Hindlimb muscle (tissue), 1 donor: ENCODE measurements at places on chromosomes 2 and 18.

DNA sequence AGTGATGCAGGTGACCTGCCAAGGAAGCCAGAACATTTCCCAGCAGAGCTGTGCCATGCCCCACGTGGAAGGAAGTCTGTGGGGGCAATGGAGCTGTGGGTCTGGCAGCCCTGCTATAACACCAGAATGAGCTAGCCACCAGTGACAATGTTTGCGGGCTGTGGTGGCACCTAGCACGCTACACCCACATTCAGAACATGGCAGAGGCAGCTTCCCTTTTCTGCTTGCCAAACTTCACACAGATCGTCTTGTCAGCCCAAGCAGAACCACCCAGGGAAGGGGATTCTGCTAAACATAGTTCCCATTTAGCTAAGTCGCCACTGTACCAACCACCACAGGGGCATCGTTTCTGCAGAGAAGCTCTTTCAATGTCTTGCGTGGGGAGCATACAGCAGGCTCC lies 27.0 kb upstream of the CCDC93 start:
- no peak for DNase-seq

GRCh38 chr2:128198656-128199055 lies 107.7 kb downstream of the UGGT1 start:
- no peak for DNase-seq

DNA sequence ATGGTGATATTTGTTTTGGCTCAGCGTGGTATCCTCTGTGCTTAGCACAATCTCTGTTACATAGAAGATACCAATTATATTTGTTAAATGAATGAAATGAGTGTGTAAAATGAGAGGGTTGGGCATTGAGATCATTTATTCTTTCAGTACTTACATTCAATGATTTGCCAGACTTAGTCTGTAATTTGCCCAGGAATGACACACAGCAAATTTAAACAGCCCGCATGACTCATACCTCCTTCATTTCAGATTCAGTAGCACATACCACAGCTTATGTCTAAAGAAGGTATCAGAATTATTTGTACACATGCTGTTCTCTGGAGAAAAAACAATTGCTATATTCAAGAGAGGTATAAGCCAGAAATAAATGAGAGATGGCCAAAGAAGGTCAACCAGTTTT lies 37.0 kb downstream of the KLHL14 start:
- DNase-seq = no peak

DNA sequence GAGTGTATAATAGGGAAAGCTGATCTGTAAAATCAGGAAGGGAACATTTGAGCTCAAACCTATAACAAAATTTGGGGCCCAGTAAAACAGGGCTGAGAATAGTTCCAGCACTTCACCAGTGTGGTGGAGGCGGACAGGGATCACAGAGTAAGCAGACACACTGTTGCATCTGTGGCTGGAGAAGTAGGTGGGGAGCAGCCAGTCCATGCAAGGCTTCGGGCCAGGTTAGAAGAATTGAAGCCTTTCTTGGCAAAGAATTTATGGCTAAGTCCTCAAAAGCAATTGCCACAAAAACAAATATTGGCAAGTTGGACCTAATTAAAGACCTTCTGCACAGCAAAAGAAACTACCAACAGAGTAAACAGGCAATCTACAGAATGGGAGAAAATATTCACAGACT lies 93.8 kb upstream of the ZBTB14 start:
- DNase-seq = no peak

GRCh38 chr18:29512761-29513160 lies 1335.8 kb upstream of the CDH2 start:
- DNase-seq = no peak

GRCh38 chr18:62838475-62839098 lies 123.2 kb downstream of the PHLPP1 start:
- DNase-seq = no peak

GRCh38 chr2:47815764-47816163 lies 32.8 kb downstream of the MSH6 start:
- DNase-seq = no peak

DNA sequence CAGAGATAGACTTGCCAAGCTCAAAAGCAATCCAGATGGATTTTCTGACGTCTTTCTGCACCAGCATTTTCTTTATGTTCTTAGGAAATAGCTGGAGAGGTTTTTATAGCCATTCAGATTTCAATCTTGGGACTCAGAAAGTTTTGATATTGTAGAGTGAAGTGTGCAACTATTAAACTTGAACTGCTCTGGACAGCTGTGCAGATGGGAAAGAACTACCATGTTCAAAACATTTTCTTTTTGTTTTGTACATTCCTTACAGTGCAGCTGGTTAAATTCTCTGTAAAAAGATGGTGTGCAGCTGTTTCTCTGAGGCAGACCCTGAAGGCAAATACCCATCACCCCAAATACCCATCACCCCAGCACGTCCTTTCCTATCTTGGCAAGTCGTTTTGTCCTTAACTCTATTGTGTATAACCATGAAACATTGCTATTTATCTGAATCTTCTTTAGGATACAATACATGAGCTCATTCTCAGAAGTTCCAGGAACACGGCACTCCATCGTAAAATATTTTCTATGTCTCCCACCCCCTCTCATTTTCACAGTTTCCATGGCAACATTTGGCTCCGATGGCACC lies 38.8 kb downstream of the AQP4 start:
- DNase-seq = peak; percentile 29

GRCh38 chr2:45559436-45559835 lies 51.6 kb downstream of the SRBD1 start:
- no peak for DNase-seq

GRCh38 chr18:45253973-45254708 lies 361.1 kb upstream of the SLC14A2 start:
- DNase-seq = no peak

GRCh38 chr2:161725297-161725696 lies 101.1 kb downstream of the SLC4A10 start:
- no peak for DNase-seq

GRCh38 chr2:105393373-105394055 lies 5.3 kb downstream of the FHL2 start:
- no peak for DNase-seq

DNA sequence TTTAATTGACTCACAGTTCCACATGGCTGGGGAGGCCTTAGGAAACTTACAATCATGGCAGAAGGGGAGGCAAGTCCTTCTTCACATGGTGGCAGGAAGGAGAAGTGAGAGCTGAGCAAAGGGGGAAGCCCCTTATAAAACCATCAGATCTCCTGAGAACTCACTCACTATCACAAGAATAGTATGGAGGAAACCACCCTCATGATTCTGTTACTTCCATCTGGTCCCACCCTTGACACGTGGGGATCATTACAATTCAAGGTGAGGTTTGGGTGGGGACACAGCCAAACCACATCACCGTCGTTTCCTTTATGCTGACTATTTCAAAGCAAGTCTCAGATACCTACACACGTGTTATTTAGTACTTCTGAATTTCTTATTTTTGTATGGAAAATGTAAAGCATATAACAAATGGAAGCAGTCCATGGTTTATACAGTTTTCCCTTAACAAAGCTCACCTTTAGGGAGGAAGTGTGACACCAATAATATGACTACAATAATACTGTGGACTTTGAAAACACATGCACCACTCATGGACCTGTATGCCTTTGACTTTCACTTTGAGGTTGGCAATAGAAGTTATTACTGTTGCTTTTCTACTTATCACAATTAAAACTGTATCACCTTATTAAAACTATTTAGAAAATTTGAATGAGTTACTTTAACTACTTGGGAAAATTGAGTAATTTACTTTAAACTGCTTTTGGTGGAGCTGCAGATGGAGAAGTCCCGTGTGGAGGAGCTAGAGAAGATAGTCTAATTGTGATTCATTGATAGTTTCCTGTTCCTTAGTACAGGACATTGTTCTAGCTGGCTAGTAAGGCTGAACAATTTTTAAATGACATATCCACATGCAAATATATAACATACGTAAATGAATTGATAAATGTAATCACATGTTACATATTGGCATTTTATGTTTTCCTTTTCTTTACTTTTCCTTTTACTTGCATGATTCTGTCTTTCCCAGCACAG lies 37.3 kb downstream of the MTCL1 start:
- DNase-seq = no peak

- no peak for DNase-seq
Measured at GRCh38 chr2:161102770-161103450, 57.3 kb upstream of the TANK start.

DNA sequence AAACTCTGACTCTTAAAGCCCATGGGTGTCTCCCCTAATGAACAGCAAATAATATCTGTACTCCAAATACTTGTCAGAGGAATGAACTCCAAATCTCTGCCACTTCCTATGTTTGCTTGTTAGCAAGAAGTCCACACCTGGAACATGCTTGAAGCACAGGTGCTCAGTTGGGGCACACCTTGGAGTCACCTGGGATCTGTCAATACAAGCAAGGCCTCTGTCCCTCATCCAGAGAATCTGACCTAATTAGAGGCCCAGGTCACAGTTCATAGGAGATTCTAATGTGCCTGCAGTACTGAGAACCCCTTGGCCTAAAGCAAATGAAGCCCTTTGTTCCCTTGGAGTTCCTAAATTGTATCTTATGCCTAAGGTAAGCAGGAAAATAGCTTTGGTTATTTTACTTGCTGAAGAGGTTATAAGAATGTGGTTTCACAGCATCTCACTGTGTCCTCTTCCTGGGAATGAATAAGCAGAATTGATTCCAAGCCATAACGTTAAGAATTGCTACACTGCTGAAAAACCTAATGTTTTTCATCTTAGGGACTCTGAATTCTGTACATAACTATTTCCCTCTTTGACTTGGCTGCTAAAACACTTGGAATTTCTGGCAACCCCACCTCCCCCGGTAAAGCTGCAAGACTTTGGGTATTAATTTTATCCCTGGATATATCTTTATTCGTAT lies 113.4 kb downstream of the PIEZO2 start:
- no peak for DNase-seq

GRCh38 chr18:8734496-8734895 lies 29.1 kb downstream of the MTCL1 start:
- no peak for DNase-seq

GRCh38 chr2:67039517-67040103 lies 357.5 kb upstream of the ETAA1 start:
- no peak for DNase-seq

DNA sequence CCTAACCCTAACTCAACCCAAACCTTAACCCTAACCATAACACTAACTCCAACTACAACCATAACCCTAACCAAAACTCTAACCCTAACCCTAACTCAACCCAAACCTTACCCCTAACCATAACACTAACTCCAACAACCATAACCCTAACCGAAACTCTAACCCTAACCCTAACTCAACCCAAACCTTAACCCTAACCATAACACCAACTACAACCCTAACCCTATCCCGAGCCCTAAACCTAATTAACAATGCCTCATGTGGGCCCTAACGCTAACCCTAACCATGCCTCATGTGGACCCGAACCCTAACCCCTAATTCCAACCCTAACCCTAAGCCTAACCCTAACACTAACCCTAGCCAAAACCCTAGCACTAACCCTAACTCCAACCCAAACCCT lies 11.5 kb upstream of the GPR35 start:
- DNase-seq = no peak

DNA sequence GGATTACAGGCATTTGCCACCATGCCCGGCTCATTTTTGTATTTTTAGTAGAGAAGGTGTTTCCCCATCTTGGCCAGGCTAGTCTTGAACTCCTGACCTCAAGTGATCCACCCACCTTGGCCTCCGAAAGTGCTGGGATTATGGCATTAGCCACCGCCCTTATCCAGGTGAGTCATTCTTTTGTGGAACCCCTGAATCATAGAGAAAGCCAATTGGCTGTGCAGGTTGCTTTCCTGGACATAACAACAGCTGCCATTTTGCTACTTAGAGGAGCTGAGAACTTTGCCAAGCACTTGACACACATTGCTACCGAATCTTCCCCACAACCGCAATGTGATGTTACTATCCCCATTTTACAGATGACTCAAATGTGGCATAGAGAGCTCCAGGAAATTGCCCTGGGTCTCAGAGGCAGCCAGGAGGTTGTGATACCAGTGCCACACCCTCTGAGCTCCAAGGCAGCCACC lies 36.0 kb downstream of the SETBP1 start:
- DNase-seq = no peak

DNA sequence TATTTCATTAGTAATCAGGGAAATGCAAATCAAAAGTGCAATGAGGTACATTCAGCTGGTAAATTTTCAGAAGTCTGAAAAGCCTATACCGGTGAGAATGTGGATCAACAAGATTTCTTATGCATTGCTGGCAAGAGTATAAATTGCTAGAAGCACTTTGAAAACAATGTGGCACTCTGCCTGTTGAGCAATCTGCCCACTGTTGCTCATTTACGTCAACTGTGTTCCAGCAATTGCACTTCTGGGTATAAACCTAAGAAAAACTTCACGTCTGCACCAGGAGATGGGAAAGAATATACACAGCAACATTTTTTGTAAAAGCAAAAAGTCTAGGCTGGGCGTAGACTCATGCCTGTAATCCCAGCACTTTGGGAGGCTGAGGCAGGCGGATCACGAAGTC lies 40.8 kb downstream of the MTERF4 start:
- DNase-seq = no peak

DNA sequence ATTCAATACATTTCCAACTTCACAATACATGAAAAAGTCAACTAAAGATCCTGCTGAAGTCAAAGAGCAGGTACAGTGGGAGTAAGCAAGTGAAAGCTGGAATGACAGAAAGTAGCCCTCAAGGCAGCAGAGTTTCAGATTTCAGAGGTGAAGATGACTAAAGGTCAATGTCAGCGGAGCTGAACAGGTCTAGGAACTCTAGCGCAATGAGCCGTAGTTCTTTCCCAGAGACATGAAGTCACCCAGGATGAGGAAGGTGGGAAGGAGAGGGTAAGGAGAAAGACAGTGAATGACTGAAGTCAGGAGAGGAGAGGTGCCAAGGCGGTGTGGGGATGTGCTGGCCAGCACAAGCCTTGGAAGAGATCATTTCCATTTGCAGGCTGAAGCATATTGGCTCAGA lies 28.1 kb downstream of the PTPN2 start:
- DNase-seq = no peak

GRCh38 chr18:31498574-31499524 lies 872 bp downstream of the DSG2 start:
- DNase-seq = no peak

GRCh38 chr2:60518567-60518966 lies 34.9 kb downstream of the BCL11A start:
- no peak for DNase-seq

DNA sequence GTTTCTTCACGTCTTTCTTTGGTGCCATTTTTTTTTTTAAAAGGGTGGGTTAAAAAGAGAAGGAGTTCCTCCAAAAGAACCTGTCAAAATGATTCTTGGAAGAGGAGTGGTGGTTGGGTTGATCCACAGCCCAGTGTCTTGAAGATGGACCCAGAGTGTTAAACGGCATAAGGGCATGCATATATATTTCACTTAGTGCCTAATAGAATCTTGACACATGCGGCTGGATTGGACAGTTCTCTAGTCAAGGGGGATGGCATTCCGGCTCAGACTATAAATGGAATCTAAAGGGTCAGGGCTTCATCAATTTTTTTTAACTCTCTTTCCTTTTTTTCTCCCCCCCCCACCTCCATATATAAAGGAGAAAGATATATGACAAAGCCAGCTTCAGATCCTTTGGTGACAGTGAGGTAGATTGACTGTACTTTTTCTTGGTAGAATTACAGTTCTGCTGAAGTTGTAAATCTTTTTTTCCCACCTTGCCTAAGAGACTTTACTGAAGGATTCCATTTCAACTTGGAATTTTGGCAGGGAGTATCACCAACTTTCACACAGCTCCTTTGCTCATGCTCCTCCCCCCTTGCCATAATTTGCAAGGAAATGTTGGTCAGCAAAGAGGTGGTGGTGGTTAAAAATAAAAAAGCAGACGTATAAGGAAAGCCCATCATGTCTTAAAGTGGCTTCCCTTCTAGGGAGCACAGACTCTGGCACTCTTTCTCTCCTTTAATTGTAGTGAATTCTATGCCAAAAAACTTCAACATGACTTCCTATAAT lies at the start of gene MYL1:
Gene MYL1, minus strand, starts transcription at position 160 of the 774 bp plus-strand sequence. Its CDS starts 132 bp downstream, at position 28.
- no peak for DNase-seq
